ENCODE measurements at places on chromosomes 1 and 21.

DNA sequence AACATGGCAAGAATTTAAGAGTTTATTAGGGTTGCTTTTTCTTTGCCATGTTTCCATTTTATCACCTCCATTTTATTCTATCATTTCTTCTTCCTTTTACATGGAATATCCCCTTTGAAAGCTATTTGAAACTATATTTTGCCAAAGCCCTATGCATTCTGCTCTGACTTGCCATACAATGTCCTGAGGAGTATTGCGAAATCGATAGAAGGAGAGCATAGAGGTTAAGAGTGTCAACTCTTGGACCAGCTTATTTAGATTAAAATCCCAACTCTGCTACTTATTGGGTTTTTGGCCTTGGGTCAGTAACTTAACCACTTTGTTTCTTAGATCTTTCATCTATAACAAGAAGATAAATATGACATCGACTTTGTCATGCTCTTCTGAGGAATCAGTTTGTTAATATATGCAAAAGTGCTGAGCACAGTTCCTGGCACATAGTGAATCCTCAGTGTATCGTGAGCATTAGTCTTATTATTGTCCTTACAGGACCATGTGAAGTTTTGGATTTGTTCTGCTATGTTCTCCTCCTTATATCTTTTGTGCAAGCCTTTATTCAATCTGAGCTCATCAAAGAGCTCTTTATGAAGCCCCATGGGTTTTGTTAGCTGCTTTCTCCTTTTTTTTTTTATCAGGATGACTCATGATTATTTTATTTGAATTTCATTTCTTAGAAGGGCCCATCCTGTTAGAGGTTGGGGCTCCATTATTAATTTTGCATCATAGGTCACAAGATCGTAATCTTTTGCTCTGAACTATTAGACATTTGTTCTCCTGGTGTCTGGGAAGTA, 17.6 kb downstream of the ACKR1 start:
- peaks cover 9% of the 10 kb centered on the region for H3K4me1 ChIP-seq
- no peak overlapping the region for H3K27ac ChIP-seq
- no peaks in the 10 kb centered on the region for H3K36me3 ChIP-seq
- no peak overlapping the region for H3K4me3 ChIP-seq
- H3K27me3 ChIP-seq: peaks cover 3% of the 10 kb centered on the region
- DNase-seq: no peak

GRCh38 chr1:226948996-226949395, 8.9 kb downstream of the COQ8A start:
- H3K4me1 ChIP-seq: no peaks in the 10 kb centered on the region
- no peak overlapping the region for H3K27ac ChIP-seq
- peaks cover 5% of the 10 kb centered on the region for H3K36me3 ChIP-seq
- DNase-seq: no peak

- peaks cover 1% of the 10 kb centered on the region for H3K27me3 ChIP-seq
- H3K4me3 ChIP-seq: peak overlapping the region; percentile 45
- H3K4me1 ChIP-seq: peaks cover 24% of the 10 kb centered on the region
- DNase-seq: peak; percentile 100
These were observed 56.9 kb downstream of the CLSTN1 start for GRCh38 chr1:9766759-9767442.

DNA sequence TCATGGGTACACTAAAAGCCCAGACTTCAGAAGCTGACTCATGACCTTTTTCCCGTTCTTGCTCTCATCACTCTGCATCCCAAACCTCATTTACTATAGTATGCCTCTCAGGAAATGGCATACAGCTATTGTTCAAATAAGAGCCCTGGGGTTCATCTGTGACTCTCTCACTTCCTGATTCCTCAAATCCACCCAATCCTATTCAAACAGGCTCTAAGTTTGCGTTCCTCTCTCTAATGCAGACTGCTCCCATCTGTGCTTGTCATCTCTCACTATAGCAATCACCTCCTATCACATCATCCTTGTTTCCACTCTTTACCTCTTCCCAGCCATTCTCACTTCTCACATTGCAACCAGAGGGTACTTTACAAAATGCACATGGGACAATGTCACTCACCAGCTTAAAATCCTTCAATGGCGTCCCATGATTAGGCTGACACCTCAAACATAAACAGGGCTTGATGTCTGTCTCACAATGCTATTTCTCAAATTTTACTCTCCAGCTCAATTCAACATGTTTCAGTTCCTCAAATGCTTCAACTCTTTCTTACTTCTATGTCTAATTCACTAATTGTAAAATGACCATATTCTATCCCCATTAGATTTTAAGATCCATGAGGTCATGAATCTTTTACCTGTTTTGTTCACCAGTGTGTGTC, 408.4 kb downstream of the NTNG1 start:
- no peak overlapping the region for H3K4me3 ChIP-seq
- no peaks in the 10 kb centered on the region for H3K27me3 ChIP-seq
- H3K27ac ChIP-seq: no peak overlapping the region

GRCh38 chr1:20896826-20897225, 109.7 kb upstream of the HP1BP3 start:
- peaks cover 22% of the 10 kb centered on the region for H3K4me1 ChIP-seq
- peak; percentile 11 for DNase-seq
- H3K4me3 ChIP-seq: no peak overlapping the region

GRCh38 chr1:20308569-20308968, 17.9 kb downstream of the VWA5B1 start:
- no peaks in the 10 kb centered on the region for H3K4me1 ChIP-seq
- no peaks in the 10 kb centered on the region for H3K36me3 ChIP-seq
- no peak for DNase-seq
- H3K4me3 ChIP-seq: no peak overlapping the region
- H3K27ac ChIP-seq: no peak overlapping the region

- no peak overlapping the region for H3K27ac ChIP-seq
- no peaks in the 10 kb centered on the region for H3K27me3 ChIP-seq
- no peaks in the 10 kb centered on the region for H3K4me1 ChIP-seq
- no peak overlapping the region for H3K4me3 ChIP-seq
These were observed 280.1 kb upstream of the ST6GALNAC5 start for GRCh38 chr1:76587212-76587611.

DNA sequence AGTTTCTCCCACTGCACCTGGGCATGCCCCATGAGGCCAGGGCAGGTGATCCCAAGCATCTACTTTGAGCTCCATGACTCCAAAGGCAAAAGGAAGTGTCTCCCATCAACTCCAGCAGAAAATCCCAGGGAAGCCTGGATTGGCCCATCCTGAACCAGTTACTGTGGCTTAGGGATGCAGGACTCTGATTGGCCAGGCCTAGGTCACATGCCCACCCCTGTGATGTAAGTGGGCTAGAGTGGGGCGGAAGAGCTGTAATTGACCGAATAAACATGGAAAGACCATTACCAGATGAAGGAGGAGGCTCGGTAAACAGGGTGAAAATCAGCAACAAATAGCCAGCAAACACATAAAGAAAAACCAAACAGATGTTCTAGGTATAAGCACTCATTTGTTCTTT, 45.2 kb downstream of the MATN1 start:
- peaks cover 20% of the 10 kb centered on the region for H3K27me3 ChIP-seq
- H3K4me1 ChIP-seq: peaks cover 16% of the 10 kb centered on the region
- no peak overlapping the region for H3K27ac ChIP-seq
- H3K36me3 ChIP-seq: peaks cover 9% of the 10 kb centered on the region
- H3K4me3 ChIP-seq: no peak overlapping the region

- peak overlapping the region; percentile 86 for H3K27ac ChIP-seq
- peak overlapping the region; percentile 46 for H3K4me3 ChIP-seq
- peaks cover 56% of the 10 kb centered on the region for H3K4me1 ChIP-seq
- H3K36me3 ChIP-seq: peaks cover 63% of the 10 kb centered on the region
These were observed 64.7 kb downstream of the SGIP1 start for GRCh38 chr1:66598670-66599069.

DNA sequence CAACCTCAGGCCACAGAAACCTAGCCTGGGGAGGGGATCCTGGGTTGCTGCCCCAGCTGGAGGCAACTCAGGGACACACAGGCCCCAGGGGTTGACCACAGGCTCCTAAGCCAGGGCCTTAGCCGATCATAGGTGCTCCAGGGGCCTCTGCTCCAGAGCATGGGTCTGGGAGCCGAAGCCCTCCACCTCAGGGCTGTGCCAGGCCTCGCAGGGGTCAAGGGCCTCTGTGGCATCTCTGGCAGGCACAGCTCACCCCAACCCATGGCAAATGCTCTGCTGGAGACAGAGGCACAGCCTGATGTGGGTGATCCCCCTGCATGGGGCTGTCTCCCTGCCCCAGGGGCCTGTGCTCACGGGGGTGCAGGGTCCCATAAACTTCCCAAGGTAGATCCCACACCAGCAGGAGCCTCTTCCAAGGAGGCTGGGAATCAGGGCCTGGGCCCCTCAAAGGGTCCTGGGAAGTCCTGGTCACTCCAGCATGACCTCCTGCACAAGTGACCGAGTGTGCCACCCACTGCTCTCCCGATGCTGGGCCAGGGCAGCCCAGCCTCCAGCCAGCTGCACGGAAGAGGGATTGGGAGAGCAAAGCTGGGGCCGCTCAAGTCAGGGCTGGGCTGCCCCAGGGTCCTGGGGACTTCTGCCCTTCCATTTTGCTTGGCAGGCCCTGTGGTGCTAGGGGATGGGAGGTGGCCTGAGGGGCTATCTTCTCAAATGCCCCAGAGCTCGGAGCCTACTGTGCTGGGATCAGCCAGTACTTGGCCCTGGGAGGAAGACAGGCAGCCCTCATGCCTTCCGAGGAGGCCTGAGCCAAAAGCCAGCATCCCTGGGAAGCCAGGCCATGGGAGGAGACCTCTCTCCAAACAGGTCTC, 22.2 kb upstream of the PRSS38 start:
- no peak overlapping the region for H3K4me3 ChIP-seq
- no peaks in the 10 kb centered on the region for H3K36me3 ChIP-seq
- H3K27ac ChIP-seq: peak overlapping the region; percentile 85
- H3K4me1 ChIP-seq: peaks cover 40% of the 10 kb centered on the region
- peaks cover 8% of the 10 kb centered on the region for H3K27me3 ChIP-seq

DNA sequence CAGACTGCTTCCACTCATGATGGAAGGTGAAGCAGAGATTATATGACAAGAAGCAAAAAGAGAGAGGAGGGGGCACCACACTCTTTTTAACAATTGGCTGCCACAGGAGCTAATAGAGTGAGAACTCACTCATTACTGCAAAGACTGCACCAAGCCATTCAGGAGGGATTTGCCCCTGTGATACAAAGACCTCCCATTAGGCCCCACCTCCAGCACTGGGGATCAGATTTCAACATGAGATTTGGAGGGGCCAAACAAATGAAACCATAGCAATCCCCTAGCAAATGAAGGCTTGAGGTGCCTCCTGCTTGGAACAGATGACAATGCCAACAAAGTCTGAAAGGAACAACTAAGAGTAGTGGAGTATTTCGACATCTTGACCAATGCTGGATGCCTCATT, 122.5 kb upstream of the COA6 start:
- H3K36me3 ChIP-seq: no peaks in the 10 kb centered on the region
- H3K4me1 ChIP-seq: no peaks in the 10 kb centered on the region
- DNase-seq: no peak
- H3K27me3 ChIP-seq: no peaks in the 10 kb centered on the region
- no peak overlapping the region for H3K4me3 ChIP-seq

- H3K27me3 ChIP-seq: peaks cover 5% of the 10 kb centered on the region
- H3K36me3 ChIP-seq: no peaks in the 10 kb centered on the region
- H3K4me1 ChIP-seq: peaks cover 9% of the 10 kb centered on the region
- H3K27ac ChIP-seq: no peak overlapping the region
These were observed 20.2 kb upstream of the PLEKHG5 start for GRCh38 chr1:6511561-6512244.

DNA sequence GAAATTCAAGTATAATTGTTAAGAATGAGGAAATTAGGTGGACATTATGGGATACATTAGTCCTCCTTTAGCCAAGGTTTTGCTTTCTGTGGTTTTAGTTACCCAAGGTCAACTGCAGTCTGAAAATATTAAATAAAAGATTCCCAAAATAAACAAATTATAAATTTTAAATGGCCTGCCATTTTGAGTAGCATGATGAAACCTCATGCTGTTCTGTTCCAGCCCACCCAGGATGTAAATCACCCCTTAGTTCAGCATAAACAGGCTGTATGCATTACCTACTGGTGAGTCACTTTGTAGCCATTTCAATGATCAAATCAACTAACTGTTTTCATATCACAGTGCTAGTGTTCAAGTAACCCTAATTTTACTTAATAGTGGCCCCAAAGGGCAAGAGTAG, 132.5 kb upstream of the LYPLAL1 start:
- no peaks in the 10 kb centered on the region for H3K36me3 ChIP-seq
- DNase-seq: peak; percentile 25
- peaks cover 12% of the 10 kb centered on the region for H3K4me1 ChIP-seq

GRCh38 chr21:41048145-41048544, 119.8 kb upstream of the BACE2 start:
- peaks cover 7% of the 10 kb centered on the region for H3K27me3 ChIP-seq
- no peak overlapping the region for H3K27ac ChIP-seq
- H3K36me3 ChIP-seq: no peaks in the 10 kb centered on the region
- H3K4me1 ChIP-seq: peaks cover 12% of the 10 kb centered on the region
- peak; percentile 13 for DNase-seq

- H3K4me1 ChIP-seq: no peaks in the 10 kb centered on the region
- H3K4me3 ChIP-seq: no peak overlapping the region
- no peak for DNase-seq
- peaks cover 10% of the 10 kb centered on the region for H3K27me3 ChIP-seq
- H3K27ac ChIP-seq: no peak overlapping the region
- no peaks in the 10 kb centered on the region for H3K36me3 ChIP-seq
These were observed 73.1 kb upstream of the TSHB start for GRCh38 chr1:114956570-114956969.

- peaks cover 5% of the 10 kb centered on the region for H3K27me3 ChIP-seq
- no peak overlapping the region for H3K4me3 ChIP-seq
- H3K36me3 ChIP-seq: peaks cover 4% of the 10 kb centered on the region
- DNase-seq: no peak
These were observed 84.2 kb downstream of the CDC7 start for GRCh38 chr1:91584878-91585277.

GRCh38 chr1:209291715-209292114, 291.8 kb upstream of the CAMK1G start:
- no peak overlapping the region for H3K27ac ChIP-seq
- no peak for DNase-seq
- H3K4me3 ChIP-seq: no peak overlapping the region
- H3K36me3 ChIP-seq: no peaks in the 10 kb centered on the region

DNA sequence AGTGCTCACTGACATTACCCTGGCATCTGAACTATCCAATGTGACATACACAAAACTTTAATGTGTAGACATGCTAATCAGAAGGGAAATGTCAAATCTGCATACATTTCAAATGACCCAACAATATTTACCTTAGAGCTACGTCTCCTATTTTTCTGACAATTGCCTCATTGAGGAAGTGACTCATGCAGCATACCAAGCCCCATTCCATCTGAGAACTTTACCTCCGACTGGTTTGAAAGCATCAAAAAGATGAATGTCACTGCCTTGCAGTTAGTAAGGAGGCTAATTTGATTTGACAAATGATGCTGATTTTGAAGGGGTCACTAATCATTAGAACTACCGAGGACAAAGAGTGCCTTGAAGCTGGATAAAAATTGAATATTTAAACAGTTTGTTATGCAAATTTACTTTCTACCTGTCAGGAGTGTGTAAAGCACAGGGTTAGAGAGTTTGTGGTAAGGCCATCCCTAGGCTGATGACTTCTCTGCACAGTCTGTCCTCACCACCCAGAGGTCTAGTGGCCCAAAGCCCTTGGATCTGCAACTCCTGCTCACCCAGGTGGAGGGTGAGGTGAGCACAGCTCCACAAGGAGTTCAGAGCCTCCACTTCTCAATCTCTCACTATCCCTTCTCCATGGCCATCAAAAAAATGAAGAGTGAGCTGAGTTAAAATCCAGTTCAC, 500.3 kb upstream of the C1orf87 start:
- no peak overlapping the region for H3K27ac ChIP-seq
- H3K27me3 ChIP-seq: no peaks in the 10 kb centered on the region
- no peak for DNase-seq
- no peaks in the 10 kb centered on the region for H3K36me3 ChIP-seq
- H3K4me1 ChIP-seq: no peaks in the 10 kb centered on the region
- H3K4me3 ChIP-seq: no peak overlapping the region

Measured in HFFc6 (cell line).